ENCODE measurements at places on chromosomes 7 and 10.

DNA sequence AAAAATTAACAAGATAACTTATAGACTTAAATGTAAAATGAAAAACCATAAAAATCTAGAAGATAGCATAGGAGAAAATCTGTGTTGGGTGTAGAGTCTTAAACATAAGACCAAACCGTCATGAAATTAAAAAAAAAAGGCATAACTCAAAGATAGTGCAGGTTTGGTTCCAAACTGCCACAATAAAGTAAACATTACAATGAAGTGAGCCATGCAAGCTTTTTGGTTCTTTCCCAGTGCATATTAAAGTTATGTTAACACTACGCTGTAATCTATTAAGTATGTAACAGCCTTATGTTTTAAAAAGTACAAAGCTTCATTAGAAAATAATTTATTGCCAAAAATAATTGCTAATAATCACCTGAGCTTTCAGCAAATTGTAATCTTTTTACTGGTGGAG, 1366.5 kb upstream of the LRRTM3 start:
- DNase-seq = no peak

DNA sequence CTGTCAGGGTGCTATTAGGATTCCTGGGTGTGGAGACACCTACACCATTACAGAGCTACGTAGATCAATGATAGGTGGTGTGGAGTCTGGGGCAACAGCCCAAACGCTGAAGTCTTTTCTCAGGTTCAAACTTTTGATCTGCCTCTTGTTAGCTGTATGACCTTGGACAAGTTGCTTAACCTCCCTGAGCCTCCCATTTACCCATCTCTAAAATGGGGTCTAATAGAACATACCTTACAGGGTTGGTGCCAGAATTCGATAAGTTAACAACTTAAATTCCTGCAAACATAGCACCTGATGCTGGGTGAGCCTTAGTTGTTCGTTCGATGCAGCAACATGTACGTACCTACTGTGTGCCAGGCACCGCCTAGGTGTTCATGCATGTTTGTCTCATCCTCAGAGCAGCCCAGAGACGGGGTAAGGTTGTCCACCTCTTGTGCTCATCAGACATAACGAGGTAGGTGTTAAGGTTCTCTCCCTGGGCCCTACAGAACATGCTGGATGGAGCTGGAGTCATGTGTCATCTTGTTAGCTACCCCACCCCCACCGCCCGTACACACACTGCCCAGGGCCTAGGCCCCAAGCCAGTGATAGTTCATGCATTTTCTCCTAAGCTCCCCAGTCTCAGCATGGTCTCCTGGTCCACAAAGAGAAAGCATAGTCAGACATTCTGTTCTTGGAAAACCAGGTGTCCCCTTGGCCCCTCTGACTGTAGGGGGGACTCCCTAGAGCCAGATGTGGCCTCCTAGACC, 41.0 kb upstream of the SLC29A3 start:
- DNase-seq = no peak

DNA sequence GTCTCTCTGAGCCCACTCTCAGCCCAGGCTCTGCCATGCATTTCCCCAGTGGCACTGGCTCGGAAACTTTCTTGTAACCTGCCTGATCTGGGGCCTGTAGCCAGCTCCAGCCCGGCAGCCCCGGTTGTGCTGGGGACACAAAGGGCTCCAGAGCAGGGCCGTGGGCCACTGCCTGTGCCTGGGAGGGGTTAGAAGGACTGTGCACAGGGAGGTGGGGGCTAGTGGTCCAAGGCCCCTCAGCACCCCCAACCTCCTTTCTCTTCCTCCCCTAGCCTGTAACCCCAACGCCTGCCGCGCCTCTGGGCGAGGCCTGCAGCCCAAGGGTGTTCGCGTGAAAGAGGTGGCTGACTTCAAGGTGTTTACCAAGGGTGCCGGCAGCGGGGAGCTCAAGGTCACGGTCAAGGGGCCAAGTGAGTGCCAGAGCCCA, 9.6 kb downstream of the FLNC start:
- DNase-seq = no peak

DNA sequence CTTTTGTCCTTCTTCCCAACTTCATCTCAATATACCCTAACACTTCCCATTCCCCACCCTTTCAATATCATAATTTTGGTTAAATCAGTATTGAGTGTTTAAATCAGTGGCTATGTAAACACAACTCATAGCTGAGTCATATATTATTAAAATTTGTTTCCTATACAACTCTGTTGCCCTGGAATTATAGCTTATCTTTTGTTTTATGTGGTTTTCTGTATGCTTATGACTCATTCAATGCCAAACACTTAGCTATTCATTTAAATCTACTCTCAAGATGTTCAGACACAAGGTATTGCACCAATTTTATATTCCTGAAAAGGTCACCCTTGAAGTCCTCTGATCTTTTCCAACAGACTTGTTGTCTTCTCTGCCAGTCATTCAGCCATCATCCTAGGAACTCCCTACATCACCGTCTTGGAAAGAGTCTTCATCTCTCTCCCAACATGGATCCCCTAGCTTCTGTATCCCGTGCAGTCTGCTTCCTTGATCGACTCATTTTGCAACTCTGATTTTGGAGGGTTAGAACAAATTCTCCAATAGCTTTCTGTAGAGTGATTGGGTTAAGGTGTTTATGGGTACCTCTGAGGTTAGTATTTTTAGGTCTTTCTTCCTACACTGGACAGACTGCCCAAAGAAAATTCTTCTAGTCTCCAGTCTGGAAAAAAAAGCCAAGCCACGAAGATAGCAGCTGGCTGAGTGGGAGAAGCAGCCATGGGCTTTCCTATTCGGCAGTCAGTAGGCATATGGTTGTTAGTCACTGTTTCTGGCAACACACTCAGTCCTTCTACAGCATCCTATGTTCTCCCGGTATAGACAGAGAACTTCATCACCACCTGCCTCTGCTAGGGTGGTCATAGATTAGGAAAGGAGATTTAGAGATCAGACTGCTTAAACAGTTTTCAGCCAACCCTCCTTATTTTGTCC, 102.1 kb downstream of the CRPPA start:
- no peak for DNase-seq

GRCh38 chr10:132497861-132498561, 39.6 kb upstream of the INPP5A start:
- DNase-seq = no peak

All from GM12891 (cell line).